ENCODE measurements at places on chromosomes 7 and 10. TPM values are rescaled to one million over a fixed set of nuclear protein-coding genes. Genes with fewer than 3 reads are reported as not detected.

ACTL6B gene
- total RNA-seq: not detected

AFAP1L2 gene
- total RNA-seq: 4.9 TPM

VAX1 gene
- not detected for total RNA-seq

ANKRD61 gene
- not detected for total RNA-seq

HOXA7 gene
- not detected for total RNA-seq

STOX1 gene
- total RNA-seq: 0.57 TPM

CHRM2 gene
- total RNA-seq: not detected

BMPER gene
- total RNA-seq: not detected

ADAM12 gene
- total RNA-seq: 0.22 TPM

ZMIZ2 gene
- total RNA-seq: 442 TPM

DNA sequence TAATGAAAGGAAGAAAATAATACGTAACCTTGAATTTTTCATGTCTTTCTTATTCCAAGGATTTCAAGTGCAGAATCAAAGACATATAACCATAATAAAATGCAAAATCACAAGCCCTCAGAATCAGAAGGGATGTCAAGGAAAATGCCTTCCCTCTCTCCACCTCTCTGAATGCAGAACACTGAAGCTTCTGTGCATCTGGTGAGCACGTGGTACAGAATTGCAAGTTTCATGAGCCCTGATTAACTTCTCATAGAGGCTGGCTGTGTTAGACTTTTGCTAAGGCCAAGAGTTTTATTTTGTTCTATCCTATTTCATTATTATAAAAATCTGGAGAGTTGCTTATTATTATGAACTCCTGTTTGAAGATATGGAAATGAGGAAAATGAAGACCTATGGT lies 533.7 kb upstream of the POM121L12 start:
- DNase-seq: no peak
- H3K27me3 ChIP-seq: no peaks in the 10 kb centered on the region
- H3K27ac ChIP-seq: no peak overlapping the region
- H3K4me3 ChIP-seq: no peak overlapping the region
- no peaks in the 10 kb centered on the region for H3K36me3 ChIP-seq

- no peak overlapping the region for H3K27ac ChIP-seq
- H3K27me3 ChIP-seq: peaks cover 6% of the 10 kb centered on the region
- H3K36me3 ChIP-seq: no peaks in the 10 kb centered on the region
- no peak for DNase-seq
- H3K4me3 ChIP-seq: no peak overlapping the region
- H3K4me1 ChIP-seq: peaks cover 6% of the 10 kb centered on the region
Observed at GRCh38 chr7:150944066-150945042, 33.8 kb downstream of the KCNH2 start.

DNA sequence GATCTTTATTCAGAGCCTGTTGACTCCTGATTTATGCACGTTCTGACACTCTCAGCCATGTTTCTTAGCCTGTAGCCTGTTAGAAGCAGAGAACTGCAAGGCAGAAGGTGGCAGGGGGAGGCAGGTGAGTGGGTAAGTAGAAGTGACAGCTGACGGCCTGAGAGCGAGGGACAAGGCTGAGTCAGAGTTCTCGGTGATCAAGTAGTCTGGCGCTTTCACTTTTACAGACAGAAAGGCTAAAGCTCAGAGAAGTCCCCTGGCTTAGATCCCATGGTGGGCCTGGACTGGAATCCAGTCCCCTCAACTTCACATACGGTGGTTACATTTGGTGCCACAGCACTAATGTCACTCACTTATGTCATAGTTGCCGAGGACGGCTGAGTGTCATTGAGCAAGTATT lies 139.0 kb downstream of the TACC2 start:
- no peak for DNase-seq
- H3K4me1 ChIP-seq: no peaks in the 10 kb centered on the region
- no peak overlapping the region for H3K4me3 ChIP-seq
- no peak overlapping the region for H3K27ac ChIP-seq
- no peaks in the 10 kb centered on the region for H3K36me3 ChIP-seq

DNA sequence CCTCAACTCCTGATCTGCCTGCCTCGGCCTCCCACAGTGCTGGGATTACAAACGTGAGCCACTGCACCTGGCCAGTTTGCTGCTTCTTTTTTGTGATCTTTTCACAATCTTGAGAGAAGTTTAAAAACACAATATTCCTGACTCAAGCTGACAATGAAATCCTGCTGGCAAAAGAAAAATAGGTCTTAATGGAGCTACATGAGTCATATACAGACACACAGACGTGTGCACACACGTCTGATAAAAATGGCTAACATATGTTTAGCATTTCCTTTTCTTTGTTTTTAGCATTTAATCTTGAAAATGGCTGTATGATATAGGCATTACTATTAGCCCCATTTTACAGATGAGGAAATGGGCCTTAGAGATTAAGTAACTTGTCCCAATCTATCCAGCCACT lies 29.4 kb upstream of the RAB18 start:
- H3K4me1 ChIP-seq: no peaks in the 10 kb centered on the region
- H3K27ac ChIP-seq: no peak overlapping the region

DNA sequence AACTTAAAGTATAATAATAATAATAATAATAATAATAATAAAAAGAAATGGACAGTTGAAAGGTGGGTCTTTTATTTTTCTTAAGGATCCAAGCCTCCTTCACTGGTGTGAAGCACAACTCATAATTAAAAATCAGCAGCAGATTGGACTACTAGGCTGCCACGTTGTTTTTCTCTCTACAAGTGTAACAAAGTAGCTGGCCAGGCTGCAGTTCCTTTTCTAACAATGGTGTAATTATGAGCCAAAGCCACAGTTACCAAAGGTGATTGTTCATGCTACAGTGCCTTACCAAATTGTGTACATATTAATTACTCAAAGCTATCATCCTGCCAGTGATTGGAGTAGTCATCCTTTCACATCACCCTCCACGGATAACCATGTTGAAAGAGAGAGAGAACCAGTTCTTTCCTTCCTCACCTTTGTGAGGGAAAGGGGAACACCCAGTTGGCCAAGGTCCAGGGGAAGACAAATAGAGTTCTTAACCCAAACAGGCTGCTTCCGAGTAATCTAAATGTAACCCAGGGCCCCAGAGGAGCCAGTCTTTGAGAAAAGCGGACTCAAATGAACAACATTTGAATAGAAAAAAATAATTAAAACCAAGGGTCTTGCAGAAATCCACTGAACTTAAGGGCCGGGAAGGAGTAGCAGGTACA lies 86.3 kb upstream of the NPS start:
- no peak overlapping the region for H3K27ac ChIP-seq
- no peaks in the 10 kb centered on the region for H3K27me3 ChIP-seq
- no peaks in the 10 kb centered on the region for H3K36me3 ChIP-seq
- no peak for DNase-seq

DNA sequence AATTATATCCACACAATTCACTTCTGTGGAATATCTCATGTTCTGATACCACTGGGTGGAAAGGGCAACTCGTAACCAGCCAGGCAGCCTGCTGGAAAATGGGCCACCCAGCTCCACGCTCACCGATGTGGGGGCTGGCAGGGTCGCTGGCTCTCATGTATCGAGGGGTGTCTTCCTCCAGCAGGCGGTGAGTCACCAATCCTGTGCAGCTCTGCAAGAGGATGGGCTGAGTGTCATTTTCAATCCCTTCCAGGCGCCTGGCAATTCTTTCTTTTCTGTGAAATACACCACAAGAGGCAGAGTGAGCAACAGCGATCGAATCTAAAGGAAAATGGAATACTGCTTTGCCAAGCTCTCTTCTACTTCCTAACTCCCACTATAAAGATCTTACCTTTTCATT lies 80.1 kb downstream of the SVIL start:
- DNase-seq: no peak
- no peak overlapping the region for H3K27ac ChIP-seq
- H3K27me3 ChIP-seq: no peaks in the 10 kb centered on the region
- no peak overlapping the region for H3K4me3 ChIP-seq
- no peaks in the 10 kb centered on the region for H3K4me1 ChIP-seq

DNA sequence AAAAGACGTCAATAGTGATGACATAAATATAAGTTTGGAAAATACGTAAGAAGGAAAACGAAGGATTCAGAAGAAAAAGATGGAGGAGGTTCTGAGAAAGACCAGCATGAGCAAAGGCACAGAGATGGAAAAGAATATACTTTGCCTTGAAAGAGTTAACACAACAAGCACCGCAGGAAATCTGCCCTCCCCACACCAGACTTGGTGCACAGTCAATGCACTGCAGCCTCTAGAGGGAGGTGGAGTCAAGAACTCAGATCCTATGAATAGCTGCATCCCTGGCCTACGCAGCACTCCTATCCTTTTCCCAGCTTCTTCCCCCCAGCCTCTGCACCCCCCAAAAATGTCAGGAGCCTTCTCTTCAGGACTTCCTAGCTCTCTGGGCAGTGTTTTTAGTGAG lies 1370.6 kb upstream of the LRRTM3 start:
- H3K4me1 ChIP-seq: no peaks in the 10 kb centered on the region
- no peak for DNase-seq
- no peaks in the 10 kb centered on the region for H3K27me3 ChIP-seq
- no peaks in the 10 kb centered on the region for H3K36me3 ChIP-seq

DNA sequence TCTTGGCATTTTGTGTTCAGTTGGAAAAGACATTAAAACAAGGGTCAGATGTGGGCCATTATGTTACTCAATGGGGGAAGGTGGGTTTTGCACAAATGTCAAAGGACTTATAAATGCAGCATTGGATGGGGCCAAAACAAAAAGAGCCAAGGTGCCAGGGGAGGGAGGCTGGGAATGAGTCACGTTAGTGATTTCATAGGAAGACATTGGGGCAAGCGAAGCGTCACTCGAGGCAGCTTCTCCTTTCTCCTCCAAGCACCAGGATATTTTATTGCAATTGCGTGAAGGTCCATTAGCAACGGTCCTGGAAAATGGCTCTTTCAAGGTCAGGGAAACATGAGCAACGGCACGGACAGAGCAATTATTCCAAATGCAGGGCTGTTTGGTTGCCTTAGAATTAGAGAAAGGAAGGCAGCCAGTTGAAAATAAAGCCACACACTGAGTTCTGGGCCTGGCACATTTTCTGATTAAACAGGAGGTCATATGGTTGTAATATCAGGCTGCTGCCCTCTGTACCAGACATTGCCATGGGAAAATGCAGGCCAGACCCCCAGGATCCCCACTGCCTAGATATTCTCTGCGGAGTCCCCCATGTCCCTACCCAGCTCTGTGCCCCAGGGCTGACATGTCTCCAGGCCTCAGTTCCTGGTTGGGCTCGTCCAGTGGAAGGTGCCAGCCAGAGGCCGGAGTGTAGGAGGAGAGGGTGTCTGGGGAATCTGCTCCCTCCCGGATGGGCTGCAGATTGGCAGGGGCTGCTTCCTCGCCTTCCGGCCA lies 63.3 kb upstream of the NANOS1 start:
- no peak overlapping the region for H3K4me3 ChIP-seq
- no peaks in the 10 kb centered on the region for H3K4me1 ChIP-seq
- DNase-seq: no peak
- H3K36me3 ChIP-seq: no peaks in the 10 kb centered on the region
- no peak overlapping the region for H3K27ac ChIP-seq

GRCh38 chr10:95363303-95363912 lies 72.6 kb upstream of the PDLIM1 start:
- DNase-seq: peak; percentile 84
- H3K27ac ChIP-seq: no peak overlapping the region
- H3K36me3 ChIP-seq: no peaks in the 10 kb centered on the region

GRCh38 chr10:72109636-72110157 lies 21.3 kb upstream of the SPOCK2 start:
- H3K27ac ChIP-seq: peak overlapping the region; percentile 58
- H3K27me3 ChIP-seq: no peaks in the 10 kb centered on the region
- H3K36me3 ChIP-seq: no peaks in the 10 kb centered on the region
- H3K4me3 ChIP-seq: no peak overlapping the region

All from B cell (primary cell).